ENCODE measurements at places on chromosomes 12 and 14. TPM values are rescaled to one million over a fixed set of nuclear protein-coding genes. Genes with fewer than 3 reads are reported as not detected.

The MUCL1 gene
- not detected for total RNA-seq

The OR4K5 gene
- total RNA-seq: not detected

The FRMD6 gene
- total RNA-seq: 77.0 TPM

The MMP14 gene
- total RNA-seq: 238 TPM

The COCH gene
- 1.3 TPM for total RNA-seq

The AQP2 gene
- total RNA-seq: not detected

The CACNA2D4 gene
- not detected for total RNA-seq

The FOXG1 gene
- not detected for total RNA-seq

The SDS gene
- total RNA-seq: not detected

The SERPINA3 gene
- 530 TPM for total RNA-seq

The MYF6 gene
- not detected for total RNA-seq

The P3H3 gene
- total RNA-seq: 33.7 TPM

The SLCO1B3 gene
- total RNA-seq: not detected

The CISTR gene
- total RNA-seq: not detected

The RASSF8 gene
- 29.1 TPM for total RNA-seq

The HOXC12 gene
- total RNA-seq: not detected

The CCDC38 gene
- not detected for total RNA-seq
